ENCODE measurements at places on chromosomes 2 and 18.

DNA sequence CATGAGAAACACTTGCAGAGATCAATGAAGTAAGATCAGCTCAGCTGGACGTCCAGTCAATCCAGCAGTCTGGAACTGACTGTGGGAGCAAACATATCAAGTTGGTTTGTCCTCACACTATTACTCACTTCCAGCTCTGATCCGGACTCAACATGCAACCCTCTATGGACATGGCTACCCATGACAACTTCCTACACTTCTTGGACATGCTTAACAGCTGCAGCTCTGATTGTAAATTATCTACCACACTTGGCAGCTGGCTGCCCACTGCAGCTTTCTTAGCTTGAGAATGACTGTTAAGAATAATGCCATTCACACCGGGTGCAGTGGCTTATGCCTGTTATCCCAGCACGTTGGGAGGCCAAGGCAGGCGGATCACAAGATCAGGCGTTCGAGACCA lies 429.8 kb downstream of the EPHA4 start:
- no peak for DNase-seq

GRCh38 chr2:45724335-45724734 lies 72.9 kb downstream of the PRKCE start:
- no peak for DNase-seq

DNA sequence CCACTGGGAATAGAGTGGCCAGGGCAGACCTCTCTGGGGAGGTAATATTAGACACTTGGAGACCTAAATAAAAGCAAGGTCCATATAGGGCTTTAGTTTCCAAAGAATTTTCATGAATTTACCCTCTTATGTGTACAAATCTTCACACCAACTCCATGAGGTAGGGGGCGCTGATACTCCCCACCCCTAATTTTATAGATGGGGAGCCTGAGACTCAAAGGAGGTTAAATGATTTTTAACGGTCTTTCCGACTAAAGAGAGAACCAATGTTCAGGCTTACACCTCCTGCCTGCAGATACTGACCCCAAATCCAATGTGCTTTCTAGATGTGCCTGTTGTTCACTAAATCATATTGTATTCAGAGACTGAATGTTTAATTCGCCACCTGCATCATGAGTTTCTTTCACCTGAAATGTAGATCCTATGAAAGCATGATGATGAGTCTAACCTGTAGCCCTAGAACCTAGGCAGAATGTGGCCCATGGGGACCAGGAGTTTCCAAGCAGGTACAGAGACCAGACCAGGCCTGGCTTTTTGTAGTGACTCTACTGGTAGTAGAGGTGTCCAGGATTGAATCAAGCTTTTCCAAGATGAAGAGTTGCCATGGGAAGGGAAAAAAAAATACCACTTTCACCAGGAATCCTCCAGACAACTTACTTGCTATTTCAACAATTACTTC lies 16.8 kb upstream of the PAX3 start:
- DNase-seq: no peak

- no peak for DNase-seq
Observed at GRCh38 chr2:217016796-217017419, 157.0 kb upstream of the TNP1 start.

DNA sequence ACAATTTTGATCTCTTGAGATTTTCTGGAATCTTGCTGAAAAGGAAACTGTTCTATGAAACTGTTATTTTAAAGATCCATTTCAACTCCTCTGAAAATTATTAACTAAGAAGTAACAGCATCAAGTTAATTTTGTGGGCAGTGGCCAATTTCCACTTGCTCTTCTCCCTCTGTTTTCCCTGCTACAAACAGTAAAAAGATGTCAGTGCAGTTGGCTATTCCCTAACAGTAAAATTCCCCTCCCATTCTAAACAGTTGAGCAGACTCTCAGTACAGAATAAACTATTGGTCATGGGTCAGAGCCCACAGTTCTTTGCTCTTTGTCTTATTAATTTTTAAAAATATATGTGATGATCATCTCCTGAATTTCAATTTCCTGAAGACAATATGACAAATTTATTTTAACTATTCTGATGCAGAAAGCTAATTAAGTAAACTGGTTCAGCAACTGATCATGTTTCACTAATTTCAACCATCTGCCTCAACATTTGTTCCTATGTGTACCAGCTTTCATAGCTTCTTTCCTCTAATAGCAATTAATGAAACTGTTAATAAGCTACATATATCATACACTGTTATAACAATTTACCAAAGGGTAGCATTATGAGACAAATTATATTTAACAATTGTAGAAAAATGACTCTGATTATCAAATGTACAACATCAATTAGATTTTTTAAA lies 41.1 kb upstream of the GALNT5 start:
- DNase-seq: no peak

DNA sequence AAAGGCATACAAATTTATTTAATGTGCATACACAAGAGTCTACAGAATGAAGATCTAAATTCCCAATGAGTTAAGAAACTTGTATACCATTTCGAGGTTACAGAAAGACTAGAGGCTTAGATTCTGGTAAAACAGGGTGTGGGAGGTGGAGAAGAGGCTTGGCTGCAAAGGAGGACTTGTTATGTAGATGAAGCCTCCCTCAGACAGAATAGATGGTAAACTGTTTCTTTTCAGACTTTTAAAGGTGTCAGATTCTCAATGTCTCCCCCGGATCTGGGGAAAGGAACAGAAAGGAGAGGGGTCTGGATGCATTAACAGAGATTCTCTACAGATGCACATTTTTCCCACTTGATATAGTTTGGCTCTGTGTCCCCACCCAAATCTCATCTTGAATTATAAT lies 126.0 kb downstream of the ST6GAL2 start:
- no peak for DNase-seq

- DNase-seq: no peak
Observed at GRCh38 chr2:26246818-26247217, 2.1 kb downstream of the HADHB start.

- DNase-seq: no peak
Observed at GRCh38 chr2:177876950-177877349, 195.6 kb downstream of the PDE11A start.

DNA sequence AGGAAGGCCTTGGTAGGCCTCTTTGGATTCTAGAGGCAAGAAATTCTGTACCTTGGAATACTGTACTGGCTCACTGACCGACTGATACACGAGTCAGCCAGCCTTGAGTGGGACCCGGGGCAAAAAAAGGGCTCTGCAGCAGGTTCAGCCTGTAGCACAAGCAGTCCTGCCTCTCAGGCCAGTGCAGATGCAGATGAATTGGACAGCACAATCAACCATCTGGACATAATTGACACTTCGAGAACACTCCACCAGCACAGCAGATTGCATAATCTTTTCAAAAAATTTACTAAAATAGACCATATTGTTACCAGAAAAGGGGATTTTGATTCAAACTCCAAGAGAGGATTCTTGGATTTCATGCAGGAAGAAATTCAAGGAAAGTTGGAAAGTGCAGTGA lies 241.6 kb downstream of the RPIA start:
- no peak for DNase-seq

GRCh38 chr18:23512641-23513040 lies 9.3 kb downstream of the RMC1 start:
- DNase-seq: no peak

DNA sequence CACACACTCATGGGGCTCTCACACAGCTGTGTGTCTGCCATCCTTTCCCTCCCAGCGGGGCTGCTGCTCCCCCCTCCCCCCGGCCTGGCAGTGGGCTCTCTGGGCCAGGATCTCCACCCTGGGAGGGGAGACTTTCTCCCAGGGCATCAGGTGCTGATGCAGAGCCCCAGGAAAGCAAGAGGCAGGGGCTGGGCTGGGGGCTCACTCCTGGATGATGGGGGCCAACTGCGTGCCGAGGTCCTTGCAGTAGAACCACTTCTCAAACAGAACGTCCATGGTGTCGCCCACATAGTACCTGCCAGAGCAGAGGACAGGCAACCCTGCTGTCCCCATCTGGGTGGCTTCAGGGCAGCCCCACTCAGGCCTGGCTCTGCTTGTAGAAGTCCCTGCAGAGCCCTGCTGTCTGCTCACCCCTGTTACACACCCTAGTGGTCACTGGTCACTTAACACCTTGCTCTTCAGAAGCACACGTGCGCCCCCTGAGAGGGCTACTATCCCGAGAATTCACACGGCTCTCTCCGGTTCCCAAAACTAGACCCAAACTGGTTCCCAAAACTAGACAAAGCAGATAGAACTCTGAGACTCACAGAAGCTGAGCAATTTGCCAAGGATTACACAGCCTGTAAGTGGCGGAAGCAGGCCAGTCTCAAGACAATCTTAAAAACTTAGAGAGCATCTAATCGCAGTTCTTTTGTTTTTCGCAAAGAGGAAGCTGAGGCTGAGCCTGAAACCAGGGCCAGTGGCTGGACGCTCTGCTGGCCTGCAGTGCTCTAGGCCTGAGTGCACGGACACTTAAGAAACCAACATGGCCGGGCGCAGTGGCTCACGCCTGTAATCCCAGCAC lies 6.6 kb upstream of the OXER1 start:
- DNase-seq: peak; percentile 58

DNA sequence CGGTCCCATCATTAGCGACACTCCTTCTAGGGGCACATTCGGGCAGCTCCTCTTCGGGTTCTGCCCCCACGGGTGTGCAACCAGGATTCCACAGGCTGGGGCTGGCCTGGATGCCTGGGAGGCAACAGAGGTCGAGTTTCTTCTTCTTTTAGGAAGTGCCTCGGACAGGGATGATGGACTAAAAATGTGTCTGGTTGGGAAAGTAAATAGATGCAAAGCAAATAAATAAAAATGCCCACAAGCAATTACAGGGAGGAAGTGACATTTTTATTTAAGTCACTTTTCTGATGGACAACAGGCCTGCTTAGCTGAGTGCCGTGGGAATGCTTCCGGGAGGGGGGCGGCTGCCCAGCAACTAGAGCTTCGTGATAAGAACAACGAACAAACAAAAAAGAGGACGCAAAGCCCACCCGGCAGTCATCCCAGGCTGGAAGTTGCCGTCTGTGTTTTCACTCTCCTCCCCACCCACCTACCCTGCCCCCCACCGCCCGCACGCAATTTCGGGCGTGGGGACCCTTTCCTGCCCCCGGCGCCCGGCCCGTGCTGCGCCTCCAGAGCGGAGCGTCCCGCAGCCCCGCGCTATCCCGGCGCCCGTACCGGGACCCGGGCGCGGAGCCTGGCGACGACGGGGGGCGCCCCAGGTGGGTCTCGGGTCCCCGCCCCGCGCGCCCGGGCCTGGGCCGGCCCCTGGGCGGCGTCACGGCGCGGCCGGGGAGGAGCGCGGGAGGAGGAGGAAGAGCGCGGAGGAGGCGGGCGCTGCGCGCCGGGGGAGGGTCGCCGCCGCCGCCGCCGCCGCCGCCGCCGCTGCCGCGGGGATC lies 412 bp upstream of the NCK2 start:
- DNase-seq: peak; percentile 96

DNA sequence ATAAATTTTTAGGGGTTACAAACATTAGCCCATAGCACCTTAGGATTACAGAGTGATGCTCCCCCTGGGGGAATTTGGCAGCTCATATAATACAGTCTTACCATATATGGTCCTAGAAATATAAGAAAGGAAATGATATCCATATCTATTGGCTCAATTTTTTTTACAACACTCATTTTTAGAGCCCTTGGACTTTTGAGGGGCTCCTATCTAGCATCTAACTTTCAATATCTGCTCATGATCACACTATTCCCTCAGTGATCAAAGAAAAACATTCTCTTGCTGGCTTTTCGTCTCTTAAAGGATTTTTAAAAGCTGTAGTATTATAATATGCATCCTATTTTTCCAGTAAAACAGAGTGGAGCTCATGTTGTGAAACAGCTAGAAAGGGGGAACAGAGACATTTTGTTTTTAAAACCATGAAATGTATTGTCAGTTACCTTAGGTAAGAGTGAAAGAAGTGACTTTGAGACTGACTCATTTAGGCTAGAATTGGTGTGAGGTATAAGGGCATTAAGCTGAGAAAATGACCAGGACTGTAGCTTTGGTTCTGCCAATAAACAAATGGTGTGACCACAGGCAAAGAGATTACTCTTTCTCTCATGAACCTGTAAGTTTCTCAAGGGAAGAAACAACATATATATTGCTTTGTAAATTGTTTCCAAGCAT lies 65.8 kb downstream of the ALPK2 start:
- no peak for DNase-seq
